ENCODE measurements at places on chromosomes 12 and 14. TPM values are rescaled to one million over a fixed set of nuclear protein-coding genes. Genes with fewer than 3 reads are reported as not detected.

PCNX1 gene
- 46.5 TPM for total RNA-seq

GRIP1 gene
- 5.2 TPM for total RNA-seq

DNA sequence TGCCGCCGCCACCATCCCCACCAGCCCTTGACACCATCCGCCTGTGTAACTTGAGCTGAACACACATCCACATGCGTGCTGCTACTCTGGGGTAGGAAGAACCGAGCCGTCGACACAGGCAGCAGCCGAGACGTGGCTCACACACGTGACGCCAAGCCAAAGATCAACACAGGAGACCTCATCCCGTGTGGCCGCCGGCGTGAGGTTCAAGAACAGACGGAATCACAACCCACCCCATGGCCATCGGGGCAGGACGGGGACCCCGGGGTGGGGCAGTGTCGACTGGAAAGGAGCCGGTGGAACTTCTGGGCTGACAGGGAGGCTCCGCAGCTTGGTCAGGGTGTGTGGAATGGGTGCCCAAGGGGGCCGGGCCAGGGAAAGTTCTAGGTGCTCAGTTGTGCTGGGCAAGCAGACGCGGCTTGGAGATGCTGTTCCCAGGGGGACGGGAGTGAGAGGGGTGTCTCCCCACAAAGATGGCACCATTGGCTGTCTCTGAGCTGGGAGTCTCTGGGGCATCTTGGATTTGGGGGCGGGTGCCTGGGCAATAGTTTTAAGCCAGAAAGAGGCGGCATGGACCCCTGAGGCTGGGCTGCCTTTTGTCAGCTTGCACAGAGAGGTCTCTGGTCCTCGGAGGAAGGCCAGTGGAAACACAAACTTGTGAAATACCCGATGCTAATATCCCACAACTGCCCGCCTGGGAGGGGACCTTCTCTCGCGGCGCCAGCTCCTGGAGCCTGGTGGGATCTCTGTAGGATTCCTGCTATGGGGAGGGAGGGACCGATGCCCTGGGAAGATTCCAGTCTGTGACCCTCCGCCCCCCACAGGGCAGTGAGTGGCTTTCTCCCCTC is 41.8 kb downstream of the GALNT9 start:
- no peak for DNase-seq

DNA sequence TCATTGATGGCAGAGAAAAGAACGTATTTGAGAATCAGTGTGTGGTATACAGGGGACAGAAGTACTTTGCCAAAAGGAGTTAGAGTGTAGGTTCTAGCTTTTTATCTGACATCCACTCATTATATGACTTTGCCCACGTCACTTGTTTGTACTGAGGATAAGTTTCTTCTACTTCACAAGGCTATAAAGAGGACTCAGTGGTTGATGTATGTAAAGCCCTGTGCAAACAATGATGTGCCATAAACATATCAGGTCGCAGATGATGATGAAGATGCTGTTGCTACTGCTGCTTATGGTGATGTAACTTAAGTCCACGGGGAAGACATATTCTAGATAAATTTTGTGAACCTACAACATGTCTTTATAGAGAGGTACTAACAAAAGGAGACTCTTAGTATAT is 66.3 kb downstream of the TRHDE start:
- DNase-seq = no peak

- DNase-seq = no peak
These were observed 45.1 kb upstream of the RERGL start for GRCh38 chr12:18135086-18135485.

GRCh38 chr12:122842505-122843405 is 7.5 kb downstream of the HIP1R start:
- DNase-seq = no peak

DNA sequence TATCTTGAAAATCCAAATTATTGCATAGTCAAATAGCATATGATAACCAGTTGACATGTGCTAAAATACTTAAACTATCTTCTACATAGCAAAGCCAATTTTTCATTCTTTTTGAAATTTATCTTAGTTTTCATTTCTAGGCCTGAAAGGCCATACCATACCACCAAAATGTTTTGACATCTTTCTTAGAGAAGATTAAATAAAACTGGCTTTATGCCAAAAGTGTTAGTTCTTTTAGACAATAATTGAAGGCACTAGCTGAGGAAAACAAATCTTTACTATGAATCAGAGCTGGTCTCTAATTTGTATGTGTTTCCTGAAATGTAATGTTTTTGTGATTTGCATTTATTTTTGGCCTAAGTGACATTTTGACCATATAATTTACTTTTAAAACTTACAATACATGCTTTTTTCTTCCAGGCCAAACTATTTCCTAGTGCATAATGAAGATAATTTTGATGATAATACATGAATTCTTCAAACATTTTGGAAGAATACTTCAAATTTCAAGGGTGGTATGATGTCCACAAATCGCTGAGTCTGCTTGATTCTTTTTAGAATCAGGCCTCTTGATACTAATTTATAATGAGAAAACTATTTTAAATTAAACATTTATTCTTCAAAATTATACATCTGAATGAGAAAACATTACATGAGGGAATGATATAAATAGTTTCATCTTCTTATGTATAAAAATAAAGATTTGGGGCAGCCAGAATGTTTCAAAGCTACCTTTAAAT is 6.5 kb upstream of the KCNMB4 start:
- no peak for DNase-seq

GRCh38 chr14:100882026-100882967 is 21.2 kb downstream of the RTL1 start:
- peak; percentile 52 for DNase-seq

DNA sequence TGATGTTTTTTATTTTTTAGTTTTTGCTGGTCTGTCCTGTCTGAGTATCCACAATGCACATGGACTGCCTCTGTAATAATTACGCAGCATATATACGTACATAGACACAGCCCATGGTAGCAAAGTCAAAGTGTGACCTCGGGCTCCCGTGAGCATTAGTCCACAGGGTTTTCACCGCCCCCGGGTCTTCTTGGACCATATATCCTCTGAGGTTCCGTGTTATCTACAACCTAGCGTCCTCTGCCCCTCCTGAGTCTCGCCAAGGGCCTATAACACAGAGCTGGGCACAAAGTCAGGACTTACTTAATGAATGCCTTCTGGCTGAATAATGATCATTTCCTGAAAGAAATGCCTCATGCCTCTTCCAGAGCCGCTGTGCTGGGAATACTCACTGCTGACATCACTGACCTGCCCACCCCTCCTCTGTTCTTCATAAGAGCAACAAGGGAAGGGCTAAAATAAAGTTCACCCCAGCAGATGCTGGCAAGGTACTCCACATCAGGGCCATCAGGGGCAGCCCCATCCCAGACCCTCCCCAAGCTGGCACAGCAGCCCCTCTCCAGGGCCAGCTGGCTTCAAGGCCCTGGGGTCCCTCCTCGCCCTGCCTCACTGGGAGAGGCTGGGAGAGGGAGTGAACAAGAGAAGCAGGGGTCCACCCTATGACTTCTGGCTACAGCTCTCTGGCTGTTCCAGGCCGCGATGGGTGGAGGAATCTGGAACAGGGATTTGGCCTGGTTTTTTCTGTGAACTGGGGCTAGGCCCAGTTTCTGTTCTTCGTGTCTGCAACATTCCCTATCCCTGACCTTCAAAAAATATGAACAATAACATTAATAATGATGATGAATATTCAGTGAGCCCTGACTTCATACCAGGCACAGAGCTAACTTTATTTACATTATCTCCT is 7.9 kb downstream of the HDAC7 start:
- DNase-seq = no peak

GRCh38 chr14:87067591-87067990 is 925.4 kb downstream of the GALC start:
- DNase-seq = no peak

DNA sequence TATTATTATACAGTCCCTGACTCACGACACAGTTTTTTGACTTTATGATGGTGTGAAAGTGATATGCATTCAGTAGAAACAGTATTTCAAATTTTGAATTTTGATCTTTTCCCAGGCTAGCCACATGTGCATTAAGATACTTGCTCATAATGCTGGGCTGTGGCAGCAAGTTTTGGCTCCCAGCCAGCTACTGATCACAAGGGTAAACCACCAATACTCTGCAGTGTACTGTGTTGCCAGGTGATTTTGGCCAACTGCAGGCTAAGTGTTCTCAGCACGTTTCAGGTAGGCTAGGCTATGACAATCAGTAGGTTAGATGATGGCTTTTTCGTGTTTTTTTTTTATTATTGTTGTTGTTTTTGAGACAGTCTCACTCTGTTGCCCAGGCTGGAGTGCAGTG is 69.4 kb upstream of the ACTN1 start:
- DNase-seq = no peak

KRT2 gene
- not detected for total RNA-seq

GRCh38 chr12:127998988-127999387 is 268.0 kb upstream of the TMEM132C start:
- no peak for DNase-seq

GRCh38 chr14:68408680-68409079 is 384.2 kb downstream of the ZFP36L1 start:
- no peak for DNase-seq

PDE3A gene
- 8.4 TPM for total RNA-seq

GRCh38 chr12:100017056-100017455 is 32.3 kb upstream of the ANKS1B start:
- DNase-seq = no peak

TPPP2 gene
- not detected for total RNA-seq

DNA sequence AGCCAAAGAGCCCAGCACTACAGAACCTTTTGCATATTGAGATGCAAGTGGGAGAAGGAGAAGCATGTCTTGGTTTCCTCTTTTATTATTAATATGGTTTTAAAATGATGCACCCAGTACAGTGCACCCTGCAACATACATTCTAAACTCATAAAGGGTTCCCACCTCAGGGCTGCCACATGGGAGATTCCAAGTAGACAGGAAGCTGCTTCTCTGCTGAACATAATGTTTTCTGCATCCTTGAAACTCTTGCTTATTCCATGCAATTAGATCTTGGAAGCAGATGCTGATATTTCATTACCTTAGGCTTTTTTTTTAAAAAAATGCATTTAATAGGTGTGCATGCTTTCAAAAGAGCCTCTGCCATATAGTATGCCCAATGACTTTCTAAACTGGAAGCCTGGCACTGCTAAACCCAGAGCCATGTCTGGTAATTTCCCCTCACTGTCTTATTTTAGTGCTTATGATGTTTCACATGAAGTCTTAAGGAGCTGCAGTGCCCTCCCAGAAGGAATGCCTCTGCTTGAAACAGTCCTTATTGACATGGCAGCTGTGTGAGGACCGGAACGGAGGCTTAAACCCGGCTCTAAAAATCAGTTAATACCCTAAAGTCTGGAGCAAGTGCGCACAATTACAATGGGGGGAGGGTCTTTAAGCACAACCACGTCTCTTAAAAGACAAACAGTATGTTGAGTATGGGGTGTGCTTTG is 2.0 kb upstream of the SIX1 start:
- no peak for DNase-seq

DNA sequence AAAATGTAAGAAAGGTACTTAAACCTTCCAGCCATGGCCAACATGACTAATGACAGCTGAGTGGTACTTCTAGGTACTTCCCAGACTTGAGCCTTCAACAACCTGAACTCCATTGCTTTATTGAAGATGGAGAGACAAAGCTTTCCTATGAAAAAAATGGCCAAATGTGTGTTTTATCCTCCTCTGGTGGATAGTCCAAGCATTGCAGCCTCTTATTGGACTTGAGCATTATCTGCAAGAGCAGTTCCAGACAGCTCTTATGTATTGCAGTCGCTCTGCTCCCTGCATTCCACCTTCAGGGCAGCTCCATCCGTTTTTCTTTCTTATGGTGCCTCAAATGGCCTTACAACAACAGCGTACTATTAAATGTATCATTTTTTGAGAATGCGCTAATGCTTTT is 588.2 kb downstream of the NRXN3 start:
- DNase-seq = no peak

- no peak for DNase-seq
These were observed 247.9 kb upstream of the BTG1 start for GRCh38 chr12:92393504-92393903.

DNA sequence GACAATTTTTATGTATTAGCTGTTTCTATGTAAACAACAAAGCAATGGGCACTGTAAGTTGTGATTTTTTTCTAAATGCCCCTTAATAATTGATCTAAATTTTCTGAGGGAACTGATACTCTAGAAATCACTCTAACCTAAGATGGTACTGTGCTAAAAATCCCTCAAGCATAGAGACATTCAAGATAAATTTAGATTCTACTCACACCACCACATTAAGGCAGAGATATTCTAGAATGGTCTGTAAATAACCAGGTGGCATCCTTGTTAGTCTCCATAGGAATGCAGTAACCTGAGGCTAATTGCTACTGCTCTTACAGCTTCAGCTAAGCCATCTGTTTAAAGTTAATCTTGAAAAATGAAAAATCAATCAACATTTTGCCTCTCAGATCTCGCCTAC is 87.3 kb downstream of the SLC41A2 start:
- DNase-seq = no peak

- DNase-seq = no peak
These were observed 5.3 kb upstream of the TBX5 start for GRCh38 chr12:114411071-114411837.

CMKLR1 gene
- 29.1 TPM for total RNA-seq

DNA sequence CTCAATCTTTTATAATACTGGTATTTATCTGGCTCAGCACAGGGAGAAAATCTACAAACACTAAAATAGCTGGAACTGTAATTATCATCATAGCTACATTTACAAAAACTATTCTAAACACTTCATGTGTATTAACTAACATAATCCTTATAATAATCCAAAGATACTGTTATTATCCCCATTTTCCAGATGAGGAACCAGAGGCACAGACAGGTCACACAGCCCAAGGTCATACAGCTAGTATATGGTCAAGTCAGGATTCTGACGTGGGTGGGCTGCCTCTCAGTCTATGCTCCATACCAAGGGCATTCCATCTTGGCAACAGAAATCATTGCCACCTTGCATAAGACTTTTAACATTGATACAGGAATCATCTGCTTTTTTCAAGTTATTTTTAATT is 11.4 kb downstream of the FERMT2 start:
- DNase-seq = no peak

DNA sequence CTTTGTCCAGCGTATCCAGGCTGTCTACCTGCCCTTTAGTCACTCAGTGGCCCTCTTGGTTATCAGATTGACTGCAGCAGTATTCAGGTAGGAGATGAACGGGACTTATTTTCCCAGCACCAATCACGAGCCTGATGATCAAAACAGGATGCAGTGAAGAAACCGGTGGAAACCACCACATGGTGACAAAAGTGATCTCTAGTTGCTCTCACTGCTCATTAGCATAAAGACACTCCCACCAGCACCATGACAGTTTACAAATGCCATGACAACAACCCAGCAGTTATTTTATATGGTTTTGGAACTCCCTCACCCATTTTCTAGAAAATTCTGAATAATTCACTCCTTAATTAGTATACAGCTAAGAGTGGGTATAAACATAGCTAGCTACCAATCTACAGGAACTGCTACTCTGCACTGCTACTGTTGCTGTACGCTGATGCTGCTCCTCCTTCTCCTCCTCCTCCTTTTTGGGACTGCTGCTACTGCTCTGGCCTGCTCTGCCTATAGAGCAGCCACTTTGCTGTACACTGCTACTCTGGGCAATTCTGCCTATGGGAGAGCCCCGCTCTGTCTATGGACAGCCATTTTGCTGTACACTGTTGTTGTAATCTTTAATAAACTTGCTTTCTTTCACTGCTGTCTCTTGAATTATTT is 142.5 kb upstream of the SSTR1 start:
- no peak for DNase-seq

SERPINA5 gene
- 0.41 TPM for total RNA-seq

GSG1 gene
- total RNA-seq = not detected

CPNE6 gene
- not detected for total RNA-seq

Measured in upper lobe of right lung (tissue), 1 donor.